Activated T-helper 17 cell treated with anti-CD3 and anti-CD28 coated beads, Interleukin-2, amount 50 U/mL, for 72 hours (primary cell): ENCODE measurements at places on chromosomes 1 and 21. TPM values are rescaled to one million over a fixed set of nuclear protein-coding genes. Genes with fewer than 3 reads are reported as not detected.

The KAZN gene
- 0.22 TPM for total RNA-seq

The HORMAD1 gene
- not detected for total RNA-seq

The VAV3 gene
- total RNA-seq: 1.7 TPM

The AMPD2 gene
- total RNA-seq: 135 TPM

The SPRR1B gene
- not detected for total RNA-seq

The CLEC20A gene
- total RNA-seq: not detected

The TMEM125 gene
- total RNA-seq: not detected

The TRPM2 gene
- total RNA-seq: 10.7 TPM

The TPRG1L gene
- total RNA-seq: 10.4 TPM

The RSPH1 gene
- total RNA-seq: not detected

The C1orf87 gene
- total RNA-seq: not detected

The LRRC39 gene
- total RNA-seq: 1.0 TPM

The APH1A gene
- 149 TPM for total RNA-seq

The DNALI1 gene
- total RNA-seq: not detected

The OR10K2 gene
- total RNA-seq: not detected

The CELA3B gene
- not detected for total RNA-seq

The FCAMR gene
- not detected for total RNA-seq

The FMO2 gene
- total RNA-seq: not detected

The CYP4B1 gene
- total RNA-seq: not detected

The ACKR1 gene
- total RNA-seq: not detected

The NPPA gene
- total RNA-seq: not detected

The DNAI4 gene
- 0.65 TPM for total RNA-seq

The ACOT7 gene
- total RNA-seq: 96.3 TPM

The SPRR2A gene
- not detected for total RNA-seq

The SIM2 gene
- total RNA-seq: 3.9 TPM

The AMY2A gene
- not detected for total RNA-seq

The OR2L13 gene
- not detected for total RNA-seq

The CD48 gene
- 151 TPM for total RNA-seq

The LDLRAD1 gene
- total RNA-seq: not detected

The CDC14A gene
- total RNA-seq: 31.0 TPM

The SH2D5 gene
- not detected for total RNA-seq

The LCE2C gene
- total RNA-seq: not detected

The PPM1J gene
- total RNA-seq: 0.69 TPM

The ZNF593OS gene
- not detected for total RNA-seq

The KDM1A gene
- 45.3 TPM for total RNA-seq

The C1QC gene
- total RNA-seq: not detected

The SH2D2A gene
- total RNA-seq: 173 TPM
